ENCODE measurements at places on chromosomes 4 and X. TPM values are rescaled to one million over a fixed set of nuclear protein-coding genes. Genes with fewer than 3 reads are reported as not detected.

GRCh38 chr4:142925161-142925560, 79.1 kb upstream of the INPP4B start:
- no peaks in the 10 kb centered on the region for H3K36me3 ChIP-seq
- DNase-seq: no peak
- H3K27me3 ChIP-seq: no peaks in the 10 kb centered on the region
- H3K4me1 ChIP-seq: no peaks in the 10 kb centered on the region
- H3K27ac ChIP-seq: no peak overlapping the region
- H3K4me3 ChIP-seq: no peak overlapping the region

The CT45A5 gene
- not detected for total RNA-seq

DNA sequence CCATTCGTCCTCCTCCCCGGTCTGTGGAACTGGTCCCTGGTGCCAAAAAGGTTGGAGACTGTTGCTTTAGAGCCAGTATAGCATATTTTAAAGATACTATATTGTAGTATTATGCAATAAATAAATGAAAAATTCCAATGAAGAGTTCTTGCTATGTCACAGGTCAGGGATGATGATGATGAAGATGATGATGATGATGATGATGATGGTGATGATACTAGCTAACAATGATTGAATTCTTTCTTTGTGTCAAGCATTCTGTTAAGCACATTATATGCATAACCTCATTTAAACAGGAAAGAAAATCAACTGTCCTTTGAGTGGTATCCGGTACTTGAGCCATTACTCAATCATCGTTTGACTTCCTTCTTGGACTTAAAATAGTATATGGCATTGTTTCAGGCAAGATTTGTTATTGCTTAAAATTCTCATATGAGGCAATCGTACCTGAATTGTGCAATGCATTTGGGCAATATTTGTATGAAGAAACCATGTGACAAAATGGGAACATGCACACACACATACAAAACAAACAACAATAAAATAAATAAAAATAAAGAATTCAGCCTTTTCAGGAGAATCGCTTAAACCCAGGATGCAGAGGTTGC, 22.8 kb upstream of the TLR2 start:
- peak overlapping the region; percentile 84 for H3K27ac ChIP-seq
- DNase-seq: no peak
- no peaks in the 10 kb centered on the region for H3K4me1 ChIP-seq

The PABPC4L gene
- 0.96 TPM for total RNA-seq

- DNase-seq: no peak
- no peaks in the 10 kb centered on the region for H3K4me1 ChIP-seq
Measured at GRCh38 chrX:123475068-123475724, 257.7 kb downstream of the THOC2 start.

The COX7B2 gene
- not detected for total RNA-seq

DNA sequence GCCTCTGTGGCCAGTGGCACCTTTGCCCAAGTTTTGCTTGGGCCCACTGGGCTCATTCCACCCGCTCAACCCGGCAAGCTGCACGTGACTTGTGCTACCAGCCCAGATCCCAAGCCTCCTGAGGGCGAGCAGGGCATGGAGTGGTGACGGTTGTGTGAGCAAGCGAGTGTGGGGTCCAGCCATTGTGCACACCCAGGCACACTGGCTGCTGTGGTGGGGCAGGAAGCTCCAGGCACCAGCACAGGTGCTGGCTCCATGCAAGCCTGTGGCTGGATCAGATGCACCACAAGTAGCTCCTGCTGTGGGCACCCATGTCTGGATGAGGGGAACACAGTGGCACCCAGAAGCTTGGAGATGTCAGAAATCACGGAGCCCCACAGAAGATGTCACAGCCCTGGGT, 557.0 kb upstream of the GNPDA2 start:
- no peak overlapping the region for H3K27ac ChIP-seq
- no peaks in the 10 kb centered on the region for H3K4me1 ChIP-seq
- no peak overlapping the region for H3K4me3 ChIP-seq
- H3K36me3 ChIP-seq: no peaks in the 10 kb centered on the region

DNA sequence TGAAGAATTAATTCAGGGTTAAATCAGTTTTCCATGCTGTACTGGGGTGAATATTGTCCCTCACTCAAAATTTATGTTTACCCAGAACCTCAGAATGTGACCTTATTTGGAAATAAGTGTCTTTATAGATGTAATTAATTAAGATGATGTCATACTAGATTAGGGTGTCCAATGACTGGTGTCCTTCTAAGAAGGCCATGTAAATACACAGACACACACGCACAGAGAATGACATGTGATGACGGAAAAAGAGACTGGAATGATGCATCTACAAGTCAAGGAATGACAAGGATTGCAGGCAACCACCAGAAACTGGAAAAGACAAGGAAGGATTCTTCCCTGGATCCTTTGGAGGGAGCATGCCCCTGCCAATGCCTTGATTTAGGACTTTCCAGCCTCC, 84.6 kb upstream of the GPR34 start:
- peaks cover 13% of the 10 kb centered on the region for H3K27me3 ChIP-seq
- no peaks in the 10 kb centered on the region for H3K4me1 ChIP-seq
- no peak overlapping the region for H3K4me3 ChIP-seq
- DNase-seq: no peak
- H3K27ac ChIP-seq: no peak overlapping the region

Data from breast epithelium (tissue), 4 donors.